ENCODE measurements at places on chromosomes 1 and 21.

DNA sequence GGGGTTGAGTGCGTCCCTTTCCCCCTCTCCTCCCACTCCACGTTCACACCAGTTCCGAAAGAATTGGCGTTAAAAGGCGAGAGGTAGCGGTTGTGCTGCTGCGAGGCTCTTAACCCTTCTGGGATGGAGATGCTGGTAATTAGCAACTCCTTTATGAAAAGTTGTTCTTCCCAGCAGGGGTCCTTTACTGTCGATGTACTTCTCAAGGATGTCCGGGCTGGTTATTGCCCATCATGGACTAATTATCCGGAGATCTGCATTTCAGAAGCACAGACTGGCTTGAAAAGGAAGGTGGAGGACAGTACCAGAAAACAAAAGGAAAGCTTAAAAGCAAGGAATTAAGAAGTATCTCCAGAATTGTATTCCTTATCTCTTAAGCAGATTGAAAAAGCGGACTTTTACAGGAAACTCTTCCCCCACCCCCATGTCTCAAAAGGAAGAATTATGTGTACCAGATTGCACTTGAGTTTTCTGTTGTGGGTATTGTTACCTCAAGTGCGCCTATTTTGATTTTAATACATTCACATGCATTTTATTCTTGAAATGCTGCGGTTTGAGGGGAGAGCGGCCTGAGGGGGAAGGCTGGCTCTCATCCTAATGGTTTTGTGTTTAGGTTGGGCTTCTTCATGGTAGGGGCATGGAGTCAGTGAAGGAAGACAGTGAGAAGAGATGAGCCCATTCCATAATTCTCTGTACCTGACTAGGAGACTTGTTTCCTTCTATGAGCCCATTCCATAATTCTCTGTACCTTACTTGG lies 1.5 kb downstream of the AK4 start:
- DNase-seq = no peak

DNA sequence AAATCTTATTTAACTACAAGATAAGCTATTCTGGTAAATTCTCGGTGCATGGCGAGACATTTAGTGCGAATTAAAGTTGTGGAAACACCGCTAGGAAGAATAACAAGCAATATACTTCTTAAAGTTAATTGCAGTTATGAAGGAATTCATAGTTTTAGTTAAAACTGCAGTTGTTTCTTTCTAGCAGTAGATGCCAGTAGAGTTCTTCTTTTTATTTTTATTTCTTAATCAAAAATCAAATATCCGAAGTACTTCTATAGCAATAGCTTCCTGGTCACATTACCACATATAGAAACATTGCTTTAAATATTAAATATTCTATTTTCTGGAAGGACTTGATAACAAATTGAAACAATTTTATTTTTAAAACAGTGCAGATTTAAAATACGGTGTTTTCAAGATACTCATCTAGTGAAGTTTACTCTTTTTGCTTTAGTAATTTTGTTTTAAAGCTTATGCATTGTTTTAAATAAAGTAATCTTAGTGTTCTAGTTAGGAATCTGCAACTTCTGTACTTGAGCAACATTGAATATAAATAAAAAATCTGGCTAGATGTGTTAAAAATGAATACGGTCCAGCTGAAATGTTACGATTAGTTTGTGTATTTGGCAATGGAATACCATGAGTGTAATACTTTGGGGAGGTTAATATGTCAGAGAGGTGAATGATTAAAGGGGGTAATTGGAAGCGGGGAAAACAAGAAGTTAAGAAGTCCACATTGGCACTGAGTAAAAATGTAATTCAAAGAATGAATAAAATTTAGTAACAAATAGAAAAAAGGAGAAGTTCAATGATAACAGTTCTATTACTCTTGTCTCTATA lies 2.7 kb upstream of the PRKACB start:
- peak; percentile 11 for DNase-seq

- DNase-seq = no peak
Observed at GRCh38 chr1:1799716-1800115, 21.4 kb upstream of the NADK start.

- DNase-seq = no peak
Observed at GRCh38 chr1:14367451-14367850, 231.0 kb upstream of the KAZN start.

- peak; percentile 10 for DNase-seq
Observed at GRCh38 chr1:75796376-75797272, at the start of gene MSH4. MSH4 (plus strand) TSS chr1:75796882; CDS start chr1:75796986, 104 bp downstream.

DNA sequence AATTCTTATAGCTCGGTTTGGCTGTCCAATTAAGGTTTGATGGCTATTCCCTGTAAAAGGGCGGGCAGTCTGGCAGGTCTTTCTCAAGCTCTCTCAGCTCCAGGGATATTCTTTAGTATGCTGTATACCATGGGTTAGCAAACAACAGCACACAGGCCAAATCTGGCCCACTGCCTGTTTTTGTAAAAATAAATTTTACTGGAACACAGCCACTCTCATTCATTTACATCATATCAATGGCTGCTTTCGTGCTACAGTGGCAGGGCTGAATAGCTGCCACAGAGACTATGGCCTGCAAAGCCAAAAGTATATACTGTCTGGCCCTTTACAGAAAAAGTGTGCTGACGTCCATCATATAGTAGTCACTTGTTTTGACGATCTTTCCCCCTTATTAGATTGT lies 32.0 kb downstream of the MACO1 start:
- DNase-seq = no peak
